Stimulated activated CD4-positive, alpha-beta T cell treated with anti-CD3 and anti-CD28 coated beads, Interleukin-1b, Interleukin-23, amount 100 ng/mL, for 1 hour (primary cell): ENCODE measurements at places on chromosomes 1 and 21.

- no peak for DNase-seq
Measured at GRCh38 chr21:33584455-33584854, 4.0 kb downstream of the DONSON start.

- no peak for DNase-seq
Measured at GRCh38 chr1:78370356-78370755, 120.4 kb upstream of the PTGFR start.

DNA sequence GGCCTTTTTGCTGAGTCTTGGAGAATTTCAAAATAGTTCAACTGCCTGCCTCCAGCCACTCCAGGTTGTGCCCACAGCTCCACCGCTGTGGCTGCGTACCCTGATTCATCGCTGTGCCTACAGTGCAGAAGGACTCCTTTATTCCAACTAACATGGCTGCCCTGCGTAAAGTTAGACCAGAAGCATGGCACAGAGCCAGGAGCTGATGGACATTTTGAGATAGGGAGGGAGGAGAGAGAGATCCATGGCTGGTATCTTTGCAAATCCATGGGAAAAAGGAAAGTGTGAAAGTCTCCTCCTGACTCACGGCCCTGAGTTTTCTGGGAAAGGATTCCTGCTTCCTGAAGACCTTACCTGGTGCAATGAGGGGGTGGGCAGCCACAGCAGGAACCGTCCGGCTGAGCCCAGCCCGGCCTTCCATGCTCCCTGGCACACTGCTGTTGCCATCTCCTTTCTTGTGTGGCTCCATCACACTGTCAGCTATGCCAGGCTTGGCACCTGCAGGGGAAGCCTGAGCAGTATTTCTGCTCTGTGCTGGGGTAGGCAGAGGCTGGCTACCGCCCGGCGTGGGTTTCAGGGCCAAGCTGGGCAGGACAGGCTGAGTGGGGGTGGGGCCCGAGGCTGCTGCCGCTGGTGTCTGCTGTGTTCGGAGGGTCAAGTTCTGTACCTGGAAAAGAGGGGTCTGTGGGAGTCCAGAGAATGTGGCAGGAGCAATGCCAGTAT is 46.0 kb upstream of the A3GALT2 start:
- DNase-seq, result no peak

GRCh38 chr1:90007979-90008404 is 13.1 kb downstream of the ZNF326 start:
- DNase-seq, result no peak

- no peak for DNase-seq
Measured at GRCh38 chr1:225044258-225044657, 114.8 kb downstream of the DNAH14 start.

DNA sequence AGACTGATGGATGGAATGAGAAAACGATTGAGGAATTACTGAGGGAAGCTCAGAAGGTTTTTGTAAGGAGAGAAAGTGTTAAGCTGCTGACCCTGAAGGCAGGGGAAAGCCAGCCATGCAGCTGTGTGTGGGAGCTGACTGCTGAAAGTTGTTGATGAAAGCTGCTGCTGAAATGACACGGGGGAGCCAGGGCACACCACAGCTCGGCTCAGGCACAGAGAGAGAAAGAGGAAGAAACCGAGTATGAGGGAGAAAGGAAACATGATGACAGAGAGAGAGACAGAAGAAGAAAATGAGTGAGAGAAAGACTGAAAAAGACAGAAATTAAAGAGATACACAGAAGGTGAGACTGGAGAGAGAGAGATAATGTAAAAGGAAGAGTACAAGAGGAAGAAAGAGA is 115.5 kb downstream of the LRRC53 start:
- DNase-seq, result no peak

GRCh38 chr1:228015276-228016180 is 8.7 kb downstream of the WNT3A start:
- DNase-seq, result no peak

DNA sequence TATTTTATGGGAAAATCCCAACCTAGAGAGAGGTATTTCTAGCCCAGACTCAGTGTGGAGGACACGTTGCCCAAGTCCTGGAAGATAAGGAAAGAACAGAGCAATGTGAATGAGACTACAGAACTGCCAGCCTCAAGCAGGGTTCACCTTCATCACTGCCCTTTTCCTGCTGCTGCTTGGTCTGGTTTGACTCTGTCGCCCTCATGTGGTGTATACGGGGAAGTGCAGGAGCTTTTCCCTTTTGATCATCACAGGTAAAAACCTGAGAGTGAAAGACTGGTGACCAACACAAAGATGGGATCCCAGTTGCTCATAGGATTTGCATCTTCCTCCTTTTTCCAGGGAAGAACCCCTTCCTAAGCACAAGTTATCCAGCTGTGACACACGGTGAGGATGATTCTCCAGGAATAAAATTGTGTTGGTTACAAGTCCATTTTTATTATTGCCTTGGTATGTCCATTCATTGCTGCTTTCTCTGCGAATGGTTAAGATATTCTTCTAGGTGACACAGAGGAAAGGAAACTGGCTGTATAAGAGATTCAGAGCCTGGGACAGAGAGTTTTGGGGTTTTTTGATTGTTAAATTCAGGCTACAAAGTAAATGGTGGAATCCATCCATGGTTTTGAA is 89.5 kb upstream of the CD53 start:
- no peak for DNase-seq

GRCh38 chr1:100433563-100433962 is 81.3 kb downstream of the CDC14A start:
- DNase-seq, result no peak

GRCh38 chr1:166695115-166695514 is 144.2 kb upstream of the POGK start:
- DNase-seq, result no peak

DNA sequence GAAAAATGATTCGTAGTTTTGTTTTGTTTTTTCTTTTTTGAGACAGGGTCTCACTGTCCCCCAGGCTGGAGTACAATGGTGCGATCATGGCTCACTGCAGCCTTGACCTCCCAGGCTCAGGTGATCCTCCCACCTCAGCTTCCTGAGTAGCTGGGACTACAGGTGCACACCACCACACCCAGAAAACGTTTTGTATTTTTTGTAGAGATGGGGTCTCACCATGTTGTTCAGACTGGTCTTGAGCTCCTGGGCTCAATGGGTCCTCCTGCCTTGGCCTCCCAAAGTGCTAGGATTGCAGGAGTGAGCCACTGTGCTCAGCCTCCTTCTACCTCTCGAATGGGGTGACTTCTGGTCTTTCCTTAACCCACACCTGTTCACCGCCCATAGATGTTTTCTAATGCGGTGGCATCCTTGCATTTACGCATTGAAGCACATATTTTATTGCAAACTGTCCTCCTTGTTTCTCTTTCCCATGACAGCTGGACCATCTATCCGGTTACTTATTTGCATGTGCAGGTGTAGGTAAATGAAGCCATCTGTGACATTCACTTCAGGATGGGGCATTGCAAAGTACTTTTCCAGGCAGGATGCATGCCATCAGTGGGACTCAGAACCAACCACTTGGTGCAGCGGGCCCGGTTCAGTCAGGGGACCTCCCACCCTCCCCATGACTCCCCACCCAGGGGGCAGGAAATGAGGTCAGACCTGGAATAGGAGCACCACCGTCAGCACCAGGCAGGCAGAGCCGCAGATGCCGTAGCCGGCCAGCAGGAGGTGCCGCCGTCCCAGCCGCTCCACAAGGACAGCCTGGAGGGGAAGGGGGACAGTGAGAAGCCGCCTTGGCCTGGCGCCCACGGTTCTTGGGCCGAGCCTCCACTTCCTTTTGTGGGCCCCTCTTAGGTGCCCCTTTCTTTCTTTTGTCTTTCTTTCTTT is 16.5 kb downstream of the SLC2A7 start:
- no peak for DNase-seq

- DNase-seq, result no peak
Measured at GRCh38 chr21:42627527-42628289, 25.7 kb upstream of the PDE9A start.

DNA sequence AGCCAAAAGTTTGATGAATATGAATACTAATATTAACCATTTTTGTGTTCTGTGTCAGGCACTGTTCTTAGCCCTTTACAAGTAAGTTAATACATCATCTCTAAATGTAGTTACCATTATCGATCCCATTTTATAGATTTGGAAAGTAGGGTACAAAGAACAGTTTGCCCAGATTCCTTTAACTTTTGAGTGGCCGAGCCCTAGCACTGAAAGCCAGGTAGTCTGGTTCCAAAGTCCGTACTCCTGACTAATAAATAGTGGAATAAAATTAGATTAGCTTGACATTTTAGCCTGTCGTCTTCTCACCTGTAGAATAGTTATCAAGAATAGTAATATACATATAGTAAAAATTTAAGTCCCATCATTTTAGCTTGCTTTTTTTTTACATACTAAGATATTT is 70.6 kb downstream of the PTBP2 start:
- DNase-seq, result no peak

GRCh38 chr1:117257291-117257690 is 46.6 kb upstream of the VTCN1 start:
- DNase-seq, result no peak

DNA sequence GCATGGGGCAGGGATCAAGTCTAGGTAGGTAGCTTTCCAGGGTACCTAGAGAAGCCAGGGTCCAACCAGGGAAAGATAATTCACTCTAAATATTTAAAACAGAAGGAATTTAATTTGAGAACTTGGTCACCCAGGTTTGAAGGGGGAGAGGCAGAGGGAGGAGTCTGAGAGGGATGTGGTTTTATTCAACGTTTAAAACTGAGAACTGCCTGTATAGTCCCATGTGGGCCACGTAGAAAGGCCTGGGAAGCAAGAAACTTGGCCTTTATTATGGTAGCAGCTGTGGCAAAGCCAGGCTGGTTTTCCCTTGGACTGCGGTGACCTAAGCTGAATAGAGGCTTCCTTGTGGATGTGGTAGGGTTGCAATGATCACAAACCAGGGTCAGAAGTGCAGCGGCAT is 42.0 kb upstream of the DUSP10 start:
- no peak for DNase-seq

- DNase-seq, result no peak
Measured at GRCh38 chr1:218112862-218113261, 172.2 kb upstream of the RRP15 start.

GRCh38 chr1:40057310-40058030 is 16.9 kb downstream of the CAP1 start:
- DNase-seq, result no peak

DNA sequence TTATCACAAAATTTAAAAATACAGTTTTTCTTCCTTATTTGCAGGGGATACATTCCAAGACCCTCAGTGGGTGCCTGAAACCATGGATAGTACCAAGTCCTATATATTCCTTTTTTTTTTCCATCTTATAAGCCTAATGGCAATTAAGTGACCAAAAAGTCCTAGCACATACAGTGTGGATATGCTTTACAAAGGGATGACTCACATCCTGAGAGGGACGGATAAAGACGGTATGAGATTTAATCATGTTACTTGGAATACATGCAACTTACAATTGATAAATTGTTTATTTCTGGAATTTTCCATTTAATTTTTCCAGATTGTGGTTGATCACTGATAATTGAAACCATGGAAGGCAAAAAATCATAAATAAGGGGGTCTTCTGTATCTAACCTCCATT is 181.2 kb upstream of the BRINP3 start:
- no peak for DNase-seq

DNA sequence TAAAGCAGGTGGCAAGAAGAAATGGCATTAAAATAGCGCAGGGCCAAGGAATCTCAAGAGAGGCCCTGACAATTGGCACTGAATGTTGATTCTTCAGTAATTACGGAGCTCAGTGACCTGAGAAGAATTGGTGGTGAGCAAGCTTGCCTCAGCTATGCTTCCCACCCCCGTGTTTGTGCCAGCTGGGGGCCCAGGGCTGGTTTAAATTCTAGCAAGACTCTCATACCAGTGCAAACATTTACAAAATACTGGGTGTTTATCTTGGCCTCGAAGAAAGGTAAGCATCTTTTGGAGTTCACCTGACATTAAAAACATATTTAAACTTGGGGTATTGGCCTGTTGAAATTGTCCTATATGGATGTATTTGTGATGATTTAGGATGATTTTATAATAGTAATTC is 296.7 kb upstream of the USP25 start:
- no peak for DNase-seq

DNA sequence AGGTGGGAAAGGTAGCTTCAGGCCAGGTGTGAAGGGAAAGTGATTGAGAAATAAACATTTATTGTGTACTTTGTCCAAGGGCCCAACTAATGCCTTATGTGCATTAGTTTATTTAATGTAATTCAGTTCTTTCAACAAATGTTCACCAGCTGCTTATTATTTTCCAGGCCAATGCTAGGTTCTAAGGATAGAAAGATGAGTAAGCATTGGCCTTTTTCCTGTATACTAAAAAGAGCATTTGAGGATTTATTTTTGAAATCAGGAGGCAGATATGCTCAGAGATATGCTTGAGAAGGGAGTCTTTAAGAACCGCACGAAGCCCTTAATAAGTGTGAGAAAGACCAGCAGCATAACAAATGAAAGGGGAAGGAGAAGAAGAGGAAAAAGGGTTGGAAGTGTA is 32.0 kb downstream of the CLCA1 start:
- no peak for DNase-seq

GRCh38 chr1:26372039-26372438 is 511 bp downstream of the ZNF683 start:
- no peak for DNase-seq

DNA sequence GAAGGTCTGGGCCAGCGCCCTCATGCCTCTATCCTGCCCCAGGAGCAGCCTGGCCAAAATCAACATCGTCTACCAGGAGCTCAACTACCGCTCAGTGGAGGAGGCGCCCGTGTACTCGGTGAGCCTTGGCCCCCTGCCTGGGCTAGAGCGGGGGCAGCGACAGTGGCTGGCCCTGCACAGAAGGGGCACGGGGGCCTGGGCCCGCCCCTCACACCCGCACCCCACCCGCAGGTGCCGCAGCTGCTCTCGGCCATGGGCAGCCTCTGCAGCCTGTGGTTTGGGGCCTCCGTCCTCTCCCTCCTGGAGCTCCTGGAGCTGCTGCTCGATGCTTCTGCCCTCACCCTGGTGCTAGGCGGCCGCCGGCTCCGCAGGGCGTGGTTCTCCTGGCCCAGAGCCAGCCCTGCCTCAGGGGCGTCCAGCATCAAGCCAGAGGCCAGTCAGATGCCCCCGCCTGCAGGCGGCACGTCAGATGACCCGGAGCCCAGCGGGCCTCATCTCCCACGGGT is 10.8 kb downstream of the SCNN1D start:
- DNase-seq, result no peak

- no peak for DNase-seq
Measured at GRCh38 chr1:110343249-110343648, 4.1 kb downstream of the RBM15 start.

DNA sequence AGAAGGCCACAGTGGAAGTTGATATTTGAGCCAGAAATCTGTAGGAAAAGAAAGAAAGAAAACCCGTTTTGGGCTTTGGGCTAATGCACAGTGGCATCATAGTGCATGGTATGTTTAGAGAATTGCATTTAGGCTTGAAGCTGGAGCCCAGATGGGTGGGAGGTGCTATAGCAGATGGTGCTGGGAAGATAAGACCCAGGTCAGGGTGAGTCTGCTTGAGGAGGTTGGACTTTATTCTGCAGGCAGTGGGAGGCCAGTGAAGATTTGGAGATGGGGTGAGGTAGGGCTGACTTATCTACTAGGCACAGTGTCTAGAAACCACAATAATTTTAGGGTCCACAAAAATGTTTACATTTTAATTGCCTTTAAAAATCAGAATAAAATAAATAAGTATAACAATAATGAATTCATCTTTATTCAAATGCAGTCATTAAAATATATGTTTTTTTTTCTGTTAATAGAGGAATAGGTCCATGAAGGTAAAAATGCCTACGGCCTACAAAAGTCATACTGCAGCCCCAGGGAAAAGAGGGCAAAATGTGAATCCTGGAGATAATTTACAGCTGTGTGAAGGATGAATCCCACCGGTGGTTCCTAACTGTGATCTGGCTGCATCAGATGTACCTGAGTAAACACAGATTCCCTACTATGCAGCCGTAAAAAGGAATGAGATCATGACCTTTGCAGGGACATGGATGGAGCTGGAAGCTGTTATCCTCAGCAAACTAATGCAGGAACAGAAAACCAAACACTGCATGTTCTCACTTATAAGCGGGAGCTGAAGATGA is 8.7 kb downstream of the DNAJC6 start:
- DNase-seq, result no peak
